Foreskin fibroblast (primary cell): ENCODE measurements at places on chromosomes 1 and 21.

DNA sequence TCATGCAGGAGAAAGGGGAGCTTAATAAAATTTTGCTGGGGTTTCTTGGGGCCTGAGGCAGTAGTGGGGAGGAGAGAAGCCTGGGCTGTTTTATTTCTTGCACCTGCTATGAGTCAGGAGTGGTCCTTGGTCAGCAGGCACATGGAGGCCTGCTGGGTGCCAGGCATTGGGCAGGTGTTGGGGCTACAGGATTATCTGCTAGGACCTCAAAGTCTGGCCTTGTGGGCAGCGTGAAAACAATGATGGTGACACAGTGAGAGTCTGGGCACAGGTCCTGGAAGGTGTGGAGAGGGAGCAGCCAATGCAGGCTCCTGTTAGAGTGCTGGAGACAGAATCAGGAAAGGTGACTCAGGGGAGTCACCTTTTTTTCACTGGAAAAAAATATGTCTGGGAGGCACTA is 17.2 kb downstream of the ROR1 start:
- DNase-seq = no peak

DNA sequence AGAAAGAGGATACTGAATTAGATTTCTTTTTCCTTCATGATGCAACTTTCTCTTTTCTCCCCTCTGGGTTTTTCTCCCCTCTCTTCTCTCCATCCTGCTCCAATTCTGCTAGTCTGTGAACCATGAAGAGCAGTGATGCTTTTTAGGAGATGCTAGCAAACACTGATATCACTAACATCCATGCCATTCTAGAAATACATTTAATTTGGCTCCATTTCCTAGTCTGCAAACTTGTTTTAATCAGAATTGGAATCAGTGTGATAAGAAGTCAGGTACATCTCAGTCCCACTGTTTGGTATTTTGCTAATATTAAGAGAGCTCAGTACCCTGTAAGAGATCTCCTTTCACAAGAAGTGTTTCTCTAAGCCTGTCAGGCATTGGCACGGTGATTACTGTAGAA is 437.1 kb downstream of the RWDD3 start:
- DNase-seq = no peak

DNA sequence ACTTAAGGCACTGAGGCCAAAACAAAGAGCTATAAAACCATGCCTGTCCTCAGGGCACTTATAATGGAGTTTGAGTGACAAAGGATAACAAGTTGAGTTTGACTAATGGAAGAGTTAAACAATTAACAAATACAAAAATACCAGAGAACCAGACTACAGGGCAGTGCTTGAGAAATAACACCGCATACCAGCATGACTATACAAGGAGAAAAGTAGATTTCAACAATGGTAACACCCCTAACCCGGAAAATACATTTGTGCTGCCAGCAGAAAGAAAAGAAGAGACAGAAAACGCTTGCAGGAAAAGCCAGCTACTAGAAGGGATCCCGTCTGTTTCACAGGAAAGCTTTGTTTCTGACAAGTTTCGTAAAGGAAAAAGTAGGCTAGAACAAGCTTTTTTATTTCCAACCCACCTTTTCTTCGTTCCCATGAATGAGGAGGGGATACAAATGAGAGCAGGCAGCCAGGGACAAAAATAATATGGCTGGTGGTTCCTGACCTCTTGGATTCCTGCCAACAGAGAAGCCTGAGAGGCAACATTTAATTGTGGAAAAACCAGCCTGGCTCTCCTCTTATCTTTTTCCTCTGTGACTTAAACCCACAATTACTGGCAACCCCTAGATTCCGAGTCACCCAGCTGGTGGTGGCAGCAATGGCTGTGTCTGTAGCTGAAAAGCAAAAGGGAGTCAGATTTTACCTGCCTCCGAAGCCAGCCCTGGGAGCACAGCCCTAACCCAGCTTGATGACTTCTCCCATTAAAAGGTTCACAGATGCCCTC is 56.5 kb downstream of the WLS start:
- peak; percentile 53 for DNase-seq

GRCh38 chr1:17194133-17194475 is 10.8 kb upstream of the PADI1 start:
- no peak for DNase-seq

GRCh38 chr1:103243481-103243880 is 135.2 kb upstream of the COL11A1 start:
- no peak for DNase-seq

GRCh38 chr1:183578856-183579255 is 11.4 kb downstream of the NCF2 start:
- no peak for DNase-seq

GRCh38 chr1:228009116-228009827 is 2.5 kb downstream of the WNT3A start:
- DNase-seq = no peak

DNA sequence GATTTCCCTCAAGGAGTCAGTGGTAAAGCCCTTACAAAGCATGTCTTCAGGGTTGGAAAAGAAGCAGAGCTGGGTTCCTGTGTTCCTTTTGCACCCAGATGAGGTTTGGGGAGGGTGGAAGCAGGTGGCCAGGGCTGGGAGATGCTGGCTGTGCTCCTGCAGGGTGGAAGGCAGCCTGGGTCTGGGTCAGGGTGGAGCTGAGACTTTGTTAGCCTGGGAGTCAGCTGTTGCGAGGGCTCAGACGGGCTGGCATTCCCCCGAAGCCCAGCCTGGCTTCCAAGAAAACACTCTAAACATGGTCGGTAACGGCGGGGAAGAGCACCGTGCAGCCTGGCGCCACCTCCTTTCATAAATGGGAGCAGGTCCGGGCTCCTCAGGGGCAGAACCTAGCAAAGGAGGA is 43.7 kb upstream of the EPS8L3 start:
- DNase-seq = no peak

DNA sequence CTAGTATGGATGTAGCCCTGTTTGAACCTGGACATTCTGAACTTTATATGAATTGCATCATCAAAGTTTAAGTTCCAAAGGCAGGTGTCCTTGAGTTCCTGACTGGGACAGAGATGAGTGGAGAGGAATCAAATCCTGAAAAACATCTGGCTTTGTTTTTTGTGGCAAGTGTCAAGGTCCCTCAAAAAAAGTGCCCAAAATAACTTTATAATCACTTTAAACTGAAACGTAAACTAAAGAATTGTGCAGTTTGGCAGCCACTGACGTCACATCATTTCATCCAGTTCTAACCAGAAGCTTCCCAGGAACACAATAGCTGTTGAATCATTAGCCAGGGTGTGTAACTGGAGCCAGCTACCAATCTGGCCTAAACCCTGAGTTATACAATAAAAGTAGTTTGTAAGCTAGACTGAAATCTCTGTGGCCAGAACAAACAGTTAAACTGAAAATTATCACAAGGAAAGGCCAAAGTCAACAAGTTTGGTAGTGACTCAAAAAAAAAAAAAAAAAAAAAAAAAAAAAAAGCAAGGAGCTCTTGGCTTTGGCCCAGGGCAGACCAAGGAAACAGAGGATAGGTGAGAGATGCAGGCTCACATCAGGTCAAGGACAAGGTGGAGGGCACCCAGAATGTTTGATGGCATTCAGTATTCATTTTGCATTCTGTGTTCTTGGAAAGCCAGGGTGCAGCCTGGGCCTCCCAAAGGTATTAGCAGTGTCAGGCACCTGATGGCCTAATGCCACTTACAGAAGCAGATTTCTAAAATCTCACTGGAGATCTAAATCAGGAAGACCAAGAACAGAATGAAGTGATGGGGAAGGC is 74.3 kb downstream of the TNFSF18 start:
- peak; percentile 63 for DNase-seq

- DNase-seq = no peak
Measured at GRCh38 chr1:113027449-113027848, 45.5 kb upstream of the LRIG2 start.

- no peak for DNase-seq
Measured at GRCh38 chr1:244761279-244761678, 74.2 kb upstream of the COX20 start.

DNA sequence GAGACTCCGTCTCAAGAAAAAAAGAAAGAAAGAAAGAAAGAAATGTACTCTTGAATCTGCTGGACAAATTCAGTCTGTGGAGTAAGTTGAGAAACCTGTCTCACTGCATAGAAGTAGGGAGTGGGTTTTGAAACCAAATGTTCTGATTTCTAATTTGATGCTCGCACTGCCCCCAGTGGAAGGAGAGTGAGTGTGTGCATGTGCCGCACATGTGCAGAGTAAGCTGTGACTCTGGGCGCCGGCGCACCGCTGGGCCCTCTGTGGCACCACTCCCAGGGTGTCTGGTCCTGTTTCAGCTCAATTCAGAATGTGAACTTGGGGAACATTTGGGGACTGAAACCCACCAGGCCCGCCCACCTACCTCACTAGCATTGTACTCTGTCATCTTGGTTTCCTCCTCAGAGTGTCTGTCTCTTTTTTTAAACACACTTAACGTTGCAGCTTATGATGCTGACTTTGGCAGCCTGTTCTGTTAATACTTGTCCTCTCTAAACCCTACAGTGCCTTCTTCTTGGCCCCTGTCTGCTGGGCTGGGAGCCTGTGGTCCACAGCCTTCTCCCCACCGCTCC is 104.6 kb downstream of the CACNA1E start:
- no peak for DNase-seq

GRCh38 chr1:6599141-6599975 is 3.3 kb downstream of the KLHL21 start:
- DNase-seq = no peak

DNA sequence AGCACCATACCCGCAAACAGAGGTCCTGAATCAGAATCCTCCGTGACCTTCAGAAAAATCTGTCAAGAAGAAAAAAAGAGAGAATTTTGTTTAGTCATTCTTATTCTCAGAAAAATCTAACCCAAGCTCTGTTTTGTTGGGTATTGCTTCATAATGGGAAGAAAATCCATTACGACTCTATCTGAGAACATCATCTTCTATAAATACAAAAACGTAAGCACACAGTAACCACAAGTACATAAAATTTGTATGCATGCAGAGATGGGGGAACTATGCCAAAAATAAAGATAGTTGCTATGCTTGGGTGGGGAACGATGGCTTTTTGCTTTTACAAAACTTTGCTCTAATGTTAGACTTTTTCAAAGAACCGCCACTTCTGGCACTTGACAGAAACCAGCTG is 84.2 kb downstream of the ABCA4 start:
- no peak for DNase-seq

GRCh38 chr1:230123280-230124185 is 56.5 kb downstream of the GALNT2 start:
- peak; percentile 34 for DNase-seq

DNA sequence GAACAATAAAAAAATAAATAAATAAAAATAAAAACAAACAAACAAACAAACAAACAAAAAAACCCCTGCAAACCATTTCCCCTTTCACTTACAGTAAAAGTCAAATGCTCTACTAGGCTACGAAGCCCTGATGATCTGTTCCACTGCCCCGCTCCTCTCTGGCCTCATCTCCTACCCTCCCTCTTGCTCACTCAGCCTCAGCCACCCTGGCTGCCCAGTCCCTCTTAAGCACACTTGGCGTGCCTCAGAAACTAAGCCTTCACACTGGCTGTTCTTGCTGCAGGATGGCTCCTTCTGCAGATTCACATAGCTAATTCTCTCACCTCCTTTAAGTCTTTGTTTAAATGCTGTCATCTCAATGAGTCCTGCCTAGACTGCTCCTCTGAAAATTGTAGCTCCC is 30.8 kb upstream of the UHMK1 start:
- DNase-seq = no peak

- DNase-seq = no peak
Measured at GRCh38 chr1:96116731-96117130, 604.9 kb upstream of the PTBP2 start.

GRCh38 chr1:86618358-86618757 is 71.5 kb downstream of the CLCA4 start:
- DNase-seq = no peak

DNA sequence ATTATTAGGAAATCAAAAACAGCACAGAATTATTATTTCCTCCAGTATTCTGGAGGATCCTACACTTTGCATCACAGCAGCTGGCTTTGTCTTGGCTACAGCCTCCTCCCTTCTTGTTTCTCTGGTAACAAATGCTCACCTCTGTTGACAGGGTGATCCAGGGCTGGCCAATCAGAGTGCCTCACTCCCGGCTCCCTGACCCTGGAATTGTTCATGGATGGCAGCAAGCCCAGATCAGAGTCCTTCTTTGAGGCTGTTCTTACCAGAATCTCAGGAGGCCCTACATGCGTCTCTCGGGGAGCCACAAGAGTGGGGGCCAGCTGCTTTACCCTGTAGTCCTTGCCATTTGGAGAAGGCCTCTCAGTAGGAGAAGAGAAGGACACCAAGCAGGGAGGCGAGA is 48.4 kb upstream of the IGSF5 start:
- no peak for DNase-seq
